Stimulated activated CD4-positive, alpha-beta T cell treated with anti-CD3 and anti-CD28 coated beads, Interleukin-4, amount 100 ng/mL, for 48 hours (primary cell): ENCODE measurements at places on chromosomes 7 and 10.

GRCh38 chr7:15332956-15333355 is 228.9 kb downstream of the AGMO start:
- no peak for DNase-seq

GRCh38 chr7:4739528-4739992 is 35.9 kb upstream of the AP5Z1 start:
- no peak for DNase-seq

GRCh38 chr10:119980956-119981750 is 88.6 kb downstream of the SEC23IP start:
- no peak for DNase-seq

DNA sequence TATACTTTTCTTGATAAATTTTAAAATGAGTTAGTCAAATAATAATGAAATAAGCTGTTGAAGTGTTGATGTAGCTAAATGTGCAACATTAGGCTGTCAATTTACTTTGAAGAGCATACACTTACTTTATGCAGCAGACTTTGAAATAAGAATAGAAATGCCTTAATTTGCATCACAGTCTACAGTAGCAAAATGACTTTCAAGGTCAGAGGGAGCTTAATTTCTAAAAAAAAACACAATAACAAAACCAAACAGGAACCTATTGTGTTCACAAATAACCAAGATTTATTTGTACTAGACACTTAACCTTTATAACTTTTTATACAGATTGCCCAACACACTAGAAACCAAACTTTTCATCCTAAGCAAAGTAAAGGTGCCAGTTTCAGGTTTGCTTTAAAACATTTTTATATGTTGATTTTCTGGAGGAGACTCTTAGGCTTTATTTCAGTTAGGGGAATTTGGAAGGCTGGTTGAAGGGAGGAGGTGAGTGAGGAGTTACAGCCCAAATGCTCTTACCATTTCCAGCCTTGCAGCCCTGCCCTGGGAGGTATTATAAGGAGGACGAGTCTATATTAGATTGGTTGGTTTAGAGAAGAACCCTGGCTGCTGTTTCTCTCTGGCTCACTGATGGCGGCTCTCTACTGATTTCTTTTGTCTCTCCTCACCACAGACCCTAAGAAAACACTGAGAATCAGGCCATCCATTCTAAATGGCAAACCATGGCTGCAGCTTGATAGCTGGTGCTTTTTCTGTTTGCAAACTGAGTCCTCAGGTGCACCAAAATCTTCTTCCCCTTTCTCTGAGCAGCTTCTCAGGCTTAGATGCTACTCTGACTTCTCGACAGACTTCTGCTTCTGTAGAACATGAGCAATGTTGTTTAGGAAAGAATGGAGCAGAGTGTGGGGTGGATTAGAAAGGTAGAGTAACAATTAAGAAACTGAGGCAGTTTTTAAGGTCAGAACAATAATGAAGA is 55.2 kb upstream of the RPA3 start:
- DNase-seq: no peak
